ENCODE measurements at places on chromosomes 7 and 10.

DNA sequence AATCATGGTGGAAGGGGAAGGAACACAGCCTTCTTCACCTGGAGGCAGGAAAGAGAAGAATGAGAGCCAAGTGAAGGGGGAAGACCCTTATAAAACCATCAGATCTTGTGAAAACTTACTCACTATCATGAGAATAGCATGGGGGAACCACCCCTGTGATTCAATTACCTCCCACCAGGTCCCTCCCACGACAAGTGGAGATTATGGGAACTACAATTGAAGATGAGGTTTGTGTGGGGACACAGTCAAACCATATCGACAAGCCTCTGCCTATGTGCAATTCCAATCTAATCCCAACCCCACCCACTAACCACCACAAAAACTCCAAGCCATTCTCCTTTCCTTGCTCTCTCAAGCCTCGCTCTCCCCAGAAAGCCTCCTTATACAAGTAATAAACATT, 69.2 kb downstream of the TAC1 start:
- no peak for DNase-seq

DNA sequence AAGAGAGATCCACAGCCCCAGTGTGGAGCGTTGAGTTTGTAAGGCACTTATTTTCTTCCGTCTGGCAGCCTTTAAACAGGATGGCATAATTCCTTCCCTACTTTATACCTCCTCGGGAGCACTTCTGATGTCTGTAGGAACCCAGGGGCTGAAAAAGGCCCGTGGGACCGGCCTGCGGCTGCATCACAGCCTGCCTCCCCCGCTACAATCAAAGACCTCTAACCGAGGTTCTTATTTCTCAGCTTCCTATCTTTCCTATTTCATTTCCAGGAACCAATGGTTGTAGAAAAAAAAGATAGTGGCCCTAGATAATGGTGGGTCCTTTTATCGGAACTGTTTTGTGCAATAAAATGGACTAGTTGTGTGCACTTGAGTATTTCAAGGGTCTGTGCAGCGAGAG, 4.1 kb upstream of the CTBP2 start:
- DNase-seq, result no peak

- DNase-seq, result no peak
Measured at GRCh38 chr7:5043661-5044060, 2.0 kb upstream of the RBAK start.

DNA sequence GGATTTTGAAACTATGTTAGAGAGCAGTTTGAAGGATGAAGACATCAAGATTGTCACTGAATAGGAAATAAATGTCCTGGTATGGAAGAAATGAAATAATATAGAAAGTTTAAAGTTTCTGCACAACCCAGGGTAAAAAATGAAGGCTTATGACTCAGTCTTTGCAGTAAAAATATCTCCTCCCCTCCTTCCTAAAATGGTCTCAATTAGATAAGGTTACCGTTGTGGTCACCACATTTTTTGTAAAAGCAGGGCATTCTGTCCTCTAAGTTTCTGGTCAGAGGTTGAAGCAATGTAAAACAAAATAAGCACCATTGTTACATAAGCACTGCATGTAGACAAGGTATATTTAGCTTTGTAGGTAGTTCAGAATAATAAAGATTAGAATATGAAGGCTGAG, 403.5 kb downstream of the SUGCT start:
- no peak for DNase-seq

- DNase-seq, result no peak
Measured at GRCh38 chr7:37425498-37425897, 23.2 kb downstream of the ELMO1 start.

DNA sequence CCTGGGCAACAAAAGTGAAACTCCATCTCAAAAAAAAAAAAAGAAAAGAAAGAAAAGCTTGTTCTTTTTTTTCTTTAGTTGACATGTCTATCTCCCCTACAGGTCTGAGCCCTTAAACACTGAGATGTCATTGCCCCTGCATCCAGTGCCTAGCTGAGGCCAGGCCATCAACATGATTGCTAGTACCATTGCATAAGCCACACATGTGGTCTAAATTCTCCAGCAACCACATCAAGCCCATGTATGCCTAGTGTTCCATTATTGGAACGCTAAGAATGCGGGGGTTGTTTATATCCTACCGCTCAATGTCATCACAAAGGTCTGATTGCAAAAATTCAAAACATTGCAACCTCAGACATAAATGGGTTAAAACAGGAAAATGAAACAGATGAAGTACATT, 62.7 kb downstream of the NPTX2 start:
- DNase-seq, result no peak

- no peak for DNase-seq
Measured at GRCh38 chr10:50613150-50613549, 10.6 kb downstream of the SGMS1 start.

- no peak for DNase-seq
Measured at GRCh38 chr10:34854147-34854601, 39.1 kb upstream of the PARD3 start.

- DNase-seq, result no peak
Measured at GRCh38 chr10:14891151-14891550, 12.5 kb downstream of the SUV39H2 start.

GRCh38 chr7:119343289-119343688, 929.7 kb upstream of the KCND2 start:
- DNase-seq, result no peak

DNA sequence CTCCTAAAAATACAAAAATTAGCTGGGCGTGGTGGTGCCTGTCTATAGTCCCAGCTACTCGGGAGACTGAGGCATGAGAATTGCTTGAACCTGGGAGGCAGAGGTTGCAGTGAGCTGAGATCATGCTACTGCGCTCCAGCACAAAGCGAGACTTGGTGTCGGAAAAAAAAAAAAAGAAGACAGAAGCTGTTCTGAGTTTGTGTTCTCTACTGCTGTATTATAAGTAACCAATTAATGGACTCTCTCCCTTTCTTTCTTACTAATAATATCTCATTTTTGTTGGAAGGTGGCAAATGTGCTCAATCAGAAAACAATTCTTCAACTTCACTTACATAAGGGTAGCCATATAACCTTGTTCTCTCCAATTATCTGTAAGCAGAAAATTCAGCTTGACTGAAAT, 7.4 kb downstream of the NT5C3A start:
- DNase-seq, result no peak

DNA sequence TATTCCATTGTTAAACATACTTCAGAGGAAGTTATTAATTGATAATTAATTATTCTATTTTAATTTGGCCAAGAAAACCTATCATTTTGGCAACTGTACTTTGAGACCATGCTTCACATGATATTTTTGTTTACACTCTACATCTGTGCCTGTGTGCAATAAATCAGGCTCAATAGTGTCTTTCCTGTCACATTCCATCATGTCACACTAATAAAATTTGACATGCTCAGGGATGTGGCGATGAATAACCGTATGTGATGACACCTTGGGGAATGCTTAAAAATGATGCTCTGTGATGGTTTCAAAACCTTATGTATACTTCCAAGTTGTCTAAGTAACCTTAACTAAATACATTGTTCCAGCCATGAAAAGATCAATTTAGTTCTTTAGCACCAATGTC, 364.6 kb upstream of the TEX47 start:
- DNase-seq, result no peak

DNA sequence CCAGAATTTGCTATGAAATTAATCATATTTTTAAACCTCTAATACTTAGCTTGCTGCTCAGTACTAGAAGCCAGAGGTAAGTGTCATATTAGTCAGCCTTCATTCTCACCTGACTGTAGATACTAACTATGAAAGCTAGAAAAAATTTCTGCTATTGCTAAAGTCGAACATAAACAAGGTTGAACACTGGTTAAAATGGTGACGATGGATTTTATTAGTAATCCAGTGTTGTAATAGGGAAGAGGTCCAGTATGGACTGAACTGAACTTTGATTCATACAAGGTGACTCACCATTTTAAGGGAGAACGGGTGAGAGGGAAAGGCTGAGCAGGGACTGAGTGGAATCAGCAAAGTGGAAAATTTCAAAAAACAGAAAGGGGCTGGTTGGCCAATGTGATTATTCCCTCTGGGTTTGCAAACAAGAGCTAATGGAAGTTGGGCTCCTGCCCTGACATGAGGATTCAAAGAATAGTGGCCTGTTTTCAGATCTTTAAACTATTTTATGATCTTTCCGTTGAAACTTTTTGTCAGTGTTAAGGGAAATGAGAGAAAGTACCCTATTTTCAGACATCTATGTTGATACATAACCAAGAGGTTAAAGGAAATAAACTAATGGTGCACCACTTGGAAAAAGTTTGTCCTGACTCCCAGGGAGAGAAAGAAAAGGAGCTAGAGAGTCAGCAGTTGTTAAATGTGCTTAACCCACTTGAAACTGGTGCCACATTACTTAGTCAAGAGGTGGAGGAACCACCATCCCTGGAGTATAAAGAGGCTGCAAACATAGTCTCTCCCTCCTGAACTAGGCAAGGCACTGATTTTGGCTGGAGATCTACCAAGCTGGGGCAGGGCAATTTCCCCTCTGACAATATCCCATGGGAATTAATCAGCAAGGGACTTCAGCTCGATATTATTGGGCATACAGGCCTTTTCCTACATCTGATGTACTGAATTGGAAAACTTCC, 15.3 kb upstream of the AKR1C1 start:
- peak; percentile 14 for DNase-seq

DNA sequence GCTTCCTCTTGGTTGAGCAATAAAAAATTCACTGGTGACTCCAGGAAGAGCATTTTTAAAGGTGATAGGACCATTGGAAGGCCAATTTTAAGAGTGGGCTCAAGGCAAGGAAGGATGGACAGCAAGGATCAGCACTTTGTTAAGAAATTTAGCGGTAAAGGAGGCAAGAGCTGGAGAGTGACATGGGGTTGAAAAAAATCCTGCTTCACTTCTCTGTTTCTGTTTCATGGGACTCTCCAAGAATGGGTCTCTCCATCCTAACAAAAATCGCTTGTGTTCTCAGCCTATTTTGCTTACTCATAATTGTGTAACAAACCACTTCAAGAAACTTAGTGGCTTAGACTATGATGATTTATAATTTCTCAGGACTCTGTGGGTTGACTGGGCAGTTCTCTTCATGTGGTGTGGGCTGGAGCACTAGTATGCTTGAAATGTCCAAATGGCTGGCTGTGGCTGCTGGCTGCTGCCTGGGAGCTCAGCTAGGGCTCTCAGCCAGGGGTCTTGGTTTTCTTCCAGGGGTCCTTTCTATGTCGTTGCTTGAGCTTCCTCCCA, 59.8 kb upstream of the ZNRF2 start:
- no peak for DNase-seq

DNA sequence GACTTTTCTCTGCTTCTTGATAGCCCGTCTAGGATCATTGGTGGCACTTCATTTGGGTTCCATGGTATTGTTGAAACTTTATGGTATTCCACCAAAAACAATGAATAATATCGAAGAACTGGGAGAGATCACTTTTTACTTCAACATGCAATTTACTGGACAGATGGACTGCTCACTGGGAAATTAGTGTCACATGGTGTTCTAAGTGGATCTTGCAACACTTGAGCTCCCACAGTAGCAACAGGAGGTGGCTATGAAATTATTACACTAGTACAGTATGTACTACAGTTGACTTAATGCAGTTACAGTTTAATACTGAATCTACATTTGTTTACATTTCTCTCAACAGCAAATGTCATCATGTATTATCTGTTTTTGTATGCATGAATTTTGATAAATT, 997.3 kb downstream of the REEP3 start:
- DNase-seq, result no peak

DNA sequence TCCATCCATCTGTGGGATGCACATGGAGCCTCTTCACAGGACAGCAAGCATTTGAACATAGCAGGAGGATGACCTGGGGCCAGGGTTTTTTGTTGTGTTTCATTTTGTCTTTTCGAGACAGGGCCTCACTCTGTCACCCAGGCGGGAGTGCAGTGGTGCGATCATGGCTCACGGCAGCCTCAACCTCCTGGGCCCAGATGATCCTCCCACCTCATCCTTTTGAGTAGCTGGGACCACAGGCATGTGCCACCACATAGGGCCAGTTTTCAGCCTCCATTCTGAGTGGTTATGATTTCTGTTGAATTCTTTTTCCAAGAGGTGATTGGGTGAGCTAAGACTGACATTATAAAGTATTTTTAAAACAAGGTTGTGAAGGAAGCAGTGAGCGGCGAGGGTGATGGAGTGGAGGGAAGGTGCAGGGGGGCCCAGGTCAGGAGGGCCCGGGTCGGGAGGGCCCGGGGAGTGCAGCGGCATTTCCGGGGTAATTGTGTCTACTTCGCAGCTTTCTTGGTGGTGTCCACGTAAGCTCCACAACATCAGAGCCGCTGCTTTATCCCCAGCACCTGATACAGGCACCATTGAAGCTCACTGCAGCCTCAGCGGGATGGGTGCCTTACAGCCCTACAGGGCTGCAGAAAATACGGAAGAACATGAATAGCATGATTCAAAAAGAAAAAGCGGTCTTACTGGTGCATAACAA, 12.0 kb upstream of the LARP4B start:
- no peak for DNase-seq

GRCh38 chr10:69130251-69130650, 6.3 kb downstream of the VPS26A start:
- DNase-seq, result no peak

DNA sequence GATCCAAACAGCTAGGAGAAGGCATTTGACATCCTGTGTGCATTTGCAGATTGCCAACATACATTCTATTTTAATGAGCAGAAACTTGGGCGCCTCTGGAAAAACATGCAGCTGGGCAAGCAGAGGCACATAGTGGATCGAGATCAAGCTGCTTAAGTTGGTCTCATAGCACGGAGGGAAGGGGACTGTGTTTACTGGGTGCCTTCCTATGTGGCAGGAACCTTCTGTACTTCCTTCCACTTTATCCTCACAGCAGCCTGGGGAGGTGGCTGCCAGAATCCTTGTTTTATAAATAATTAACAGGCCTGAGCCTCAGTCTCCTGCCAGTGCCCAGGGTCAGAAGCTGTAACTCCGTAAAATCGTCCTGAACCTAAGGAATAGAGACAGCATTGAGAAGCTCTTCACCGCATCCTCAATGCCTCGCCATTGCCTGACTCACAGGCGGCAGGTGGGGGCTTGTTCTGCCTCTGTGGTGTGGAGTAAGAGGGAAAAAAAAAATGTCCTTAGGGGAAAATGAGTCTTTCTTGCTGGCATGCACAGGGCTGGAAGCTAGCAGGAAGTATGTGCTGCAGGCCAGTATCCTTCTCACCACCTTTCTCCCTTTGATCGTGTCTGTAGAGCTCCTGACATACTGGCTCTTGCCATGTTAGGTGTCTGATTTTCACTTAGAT, 6.2 kb downstream of the VWA2 start:
- DNase-seq, result no peak

DNA sequence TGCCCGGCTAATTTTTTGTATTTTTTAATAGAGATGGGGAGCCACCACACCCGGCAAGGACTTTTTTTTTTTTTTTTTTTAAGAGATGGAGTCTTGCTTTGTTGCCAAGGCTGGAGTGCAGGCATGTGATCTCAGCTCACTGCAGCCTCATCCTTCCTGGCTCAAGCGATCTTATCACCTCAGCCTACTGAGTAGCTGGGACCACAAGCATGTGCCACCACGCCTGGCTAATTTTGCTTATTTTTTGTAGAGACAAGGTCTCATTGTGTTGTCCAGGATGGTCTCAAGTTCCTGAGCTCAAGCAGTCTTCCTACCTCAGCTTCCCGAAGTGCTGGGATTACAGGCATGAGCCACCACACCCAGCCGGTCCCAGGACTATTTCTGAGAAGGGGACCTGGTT, 9.3 kb upstream of the MCU start:
- no peak for DNase-seq

GRCh38 chr10:49743464-49744075, 18.6 kb downstream of the OGDHL start:
- DNase-seq, result no peak

- DNase-seq, result no peak
Measured at GRCh38 chr10:30029872-30030256, 29.5 kb downstream of the JCAD start.
